ENCODE measurements at places on chromosomes 4 and X.

DNA sequence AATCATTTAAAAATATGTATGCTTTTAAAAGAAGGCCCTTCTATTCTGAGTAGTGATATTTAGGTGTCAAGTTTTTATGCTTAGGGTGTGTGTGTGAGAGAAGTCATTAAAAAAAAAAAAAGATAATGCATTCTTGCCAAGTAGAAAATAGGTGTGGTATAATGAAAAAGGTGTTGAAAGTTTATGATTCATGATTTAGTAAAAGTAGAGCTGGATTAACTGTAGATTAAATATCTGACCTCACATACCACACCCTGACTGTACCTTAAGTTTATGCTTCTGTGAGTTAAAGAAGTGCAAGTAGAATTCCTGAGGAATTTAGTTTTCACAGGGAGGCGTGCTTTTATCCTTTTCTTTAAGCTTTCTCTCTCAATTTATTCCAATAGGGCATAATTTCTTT, 71.1 kb downstream of the BMPR1B start:
- no peak for DNase-seq

GRCh38 chrX:119870626-119871131, 854 bp downstream of the RNF113A start:
- DNase-seq, result peak; percentile 56

DNA sequence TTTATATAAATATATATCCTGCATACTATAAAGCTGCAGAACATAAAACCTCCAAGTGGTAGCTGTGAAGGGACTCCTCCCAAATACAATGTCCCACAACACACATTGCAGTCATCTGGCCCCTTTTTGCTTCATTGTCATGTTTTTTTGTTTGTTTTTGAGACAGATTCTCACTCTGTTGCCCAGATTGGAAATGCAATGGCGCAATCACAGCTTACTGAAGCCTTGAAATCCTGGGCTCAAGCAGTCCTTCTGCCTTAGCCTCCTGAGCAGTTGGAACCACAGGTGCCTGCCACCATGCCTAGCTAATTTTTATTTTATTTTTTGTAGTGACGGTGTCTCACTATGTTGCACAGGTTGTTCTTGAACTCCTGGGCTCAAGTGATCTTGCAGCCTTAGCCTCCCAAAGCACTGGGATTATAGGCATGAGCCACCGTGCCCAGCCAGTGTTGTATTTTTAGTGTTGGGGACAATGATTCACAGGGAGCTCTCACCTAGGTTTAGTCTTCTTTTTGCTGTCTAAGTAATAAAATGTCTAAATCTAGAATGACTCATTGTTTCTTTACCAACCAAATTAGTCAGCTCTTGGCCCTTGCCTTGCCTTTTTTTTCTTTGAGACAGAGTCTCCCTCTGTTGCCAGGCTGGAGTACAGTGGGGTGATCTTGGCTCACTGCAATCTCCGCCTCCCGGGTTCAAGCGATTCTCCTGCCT, 24.0 kb upstream of the XIAP start:
- DNase-seq, result no peak

GRCh38 chr4:86359944-86360478, at the start of gene MAPK10:
Gene MAPK10, minus strand, starts transcription at chr4:86360053.
- peak; percentile 98 for DNase-seq

DNA sequence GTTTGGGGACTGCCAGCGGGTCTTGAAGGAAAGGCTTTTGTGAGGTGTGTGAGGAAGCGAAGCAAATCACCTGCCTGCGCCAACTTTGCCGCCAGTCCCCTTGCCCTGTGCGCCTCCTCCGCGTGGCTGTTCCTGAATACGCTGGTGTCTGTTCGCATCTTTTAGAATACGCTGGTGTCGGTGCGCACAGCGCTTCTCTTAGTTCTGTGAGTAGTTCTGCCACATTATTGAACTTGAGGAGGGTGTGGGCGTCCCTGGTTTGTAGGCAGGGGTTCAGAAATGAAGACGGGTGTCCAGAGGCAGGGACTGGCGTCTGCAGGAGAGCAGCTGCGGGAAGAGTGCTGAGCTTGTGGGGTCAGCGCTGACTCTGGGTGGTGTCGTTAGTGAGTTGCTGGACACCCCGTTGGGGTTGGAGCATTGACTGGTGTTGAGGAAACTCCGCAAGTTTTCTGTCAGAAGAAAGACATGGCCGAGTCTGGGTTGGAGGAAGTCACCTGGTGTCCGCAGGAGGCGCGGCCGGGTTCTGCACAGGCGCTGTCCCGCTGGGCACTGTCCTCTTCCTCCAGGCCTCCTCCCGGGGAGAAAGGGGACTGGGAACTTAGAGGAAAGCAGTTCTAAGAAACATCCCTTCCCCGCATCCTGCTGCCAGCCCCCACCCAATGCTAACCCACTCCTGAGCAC, 930 bp downstream of the ZNF718 start:
- DNase-seq, result peak; percentile 67

DNA sequence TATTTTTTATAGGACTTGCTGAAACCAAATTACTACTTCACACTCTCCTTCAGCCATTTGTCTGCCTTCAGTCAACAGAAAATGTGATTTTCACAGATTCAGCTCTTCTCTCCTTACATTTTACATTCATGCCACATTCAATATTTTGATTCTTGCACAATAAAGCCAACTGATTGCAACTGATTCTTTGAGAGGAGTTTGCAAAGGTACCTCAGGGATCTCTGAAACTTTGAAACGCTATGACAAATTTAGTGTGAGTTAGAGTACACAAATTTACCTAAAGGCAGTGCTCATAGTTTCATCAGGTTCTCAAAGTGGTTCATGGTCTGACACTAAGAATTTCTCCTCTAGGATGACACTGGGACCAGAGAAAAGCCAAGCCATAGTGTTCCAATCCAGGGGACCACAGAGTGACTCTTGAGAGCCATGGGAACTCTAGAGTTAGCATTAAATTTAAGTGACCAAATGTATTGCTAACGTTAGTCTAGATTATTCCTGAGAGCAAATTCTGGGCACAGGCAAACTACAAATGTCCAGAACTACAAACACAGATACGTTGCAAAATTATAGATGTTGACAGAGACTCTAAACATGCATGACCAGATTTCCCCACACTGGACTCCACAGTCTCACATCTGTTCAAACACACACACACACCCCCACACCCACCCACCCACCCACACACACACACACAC, 9.0 kb downstream of the CSN3 start:
- no peak for DNase-seq

GRCh38 chrX:118066867-118067515, 49.6 kb downstream of the KLHL13 start:
- no peak for DNase-seq

DNA sequence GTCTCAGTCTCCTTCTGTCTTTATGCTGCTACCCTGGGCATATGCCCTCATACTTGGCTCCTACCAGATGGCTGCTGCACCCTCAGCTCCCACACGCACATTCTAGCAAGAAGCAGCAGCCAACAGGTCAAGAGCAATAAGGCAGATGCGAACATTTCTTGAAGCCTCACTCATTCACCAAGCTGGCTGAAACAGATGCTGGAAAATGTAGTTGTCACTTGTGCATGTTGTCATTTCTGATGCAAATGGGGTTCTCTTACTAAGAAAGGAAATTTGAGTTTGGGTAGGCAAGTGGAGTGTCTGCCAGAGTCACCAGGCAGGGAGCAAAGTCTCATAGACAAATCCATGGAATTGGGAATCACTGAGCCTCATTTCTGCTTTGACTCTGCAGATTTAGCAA, 57.4 kb upstream of the SORBS2 start:
- no peak for DNase-seq

DNA sequence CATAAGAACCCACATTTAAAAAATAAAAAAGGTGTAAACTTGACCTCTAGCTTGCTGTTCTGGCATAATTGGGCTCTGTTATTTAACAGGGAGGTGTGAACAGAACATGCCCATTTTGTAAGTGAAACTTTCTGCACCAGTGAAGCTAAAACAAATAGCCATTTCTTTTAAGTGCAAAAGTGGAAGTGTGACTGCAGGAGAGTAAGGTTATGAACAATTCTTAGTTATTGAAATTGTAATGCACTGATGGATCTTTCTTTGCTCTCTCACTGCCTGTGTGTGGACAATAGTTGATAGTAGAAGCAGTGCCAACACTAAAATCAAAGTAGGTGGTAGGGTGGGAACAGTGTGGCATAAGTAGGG, 12.6 kb downstream of the P2RY10 start:
- no peak for DNase-seq

GRCh38 chr4:75512386-75513211, 1.6 kb downstream of the RCHY1 start:
- peak; percentile 83 for DNase-seq

DNA sequence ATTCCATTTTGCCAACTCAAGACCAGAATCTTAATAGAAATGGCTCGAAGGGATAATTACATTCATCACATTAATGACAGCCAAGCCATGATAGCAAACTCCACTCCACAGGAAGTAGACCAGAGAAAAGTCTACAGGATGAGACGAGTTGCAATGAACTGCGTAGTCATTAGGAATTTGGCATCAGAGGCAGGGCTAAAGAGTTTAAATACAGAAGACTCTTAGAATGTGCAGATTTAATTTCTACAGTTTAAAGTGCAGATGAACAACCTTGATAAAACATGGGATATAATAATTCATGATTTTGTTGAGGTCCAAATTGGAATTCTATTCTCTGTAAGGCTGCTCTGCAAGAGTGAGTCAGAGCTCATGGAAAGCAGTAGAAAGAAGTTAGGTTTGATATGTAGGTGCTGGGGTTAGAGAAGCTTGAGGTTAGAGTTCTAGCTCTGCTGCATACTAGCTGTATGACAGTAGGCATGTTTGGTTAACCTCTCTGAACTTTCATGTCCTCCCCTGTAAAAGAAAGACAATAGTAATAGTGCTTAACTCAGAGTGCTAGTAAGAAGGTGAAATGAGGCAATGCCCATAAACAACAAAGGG, 32.2 kb downstream of the LNX1 start:
- DNase-seq, result no peak

GRCh38 chrX:41447897-41448296, 754 bp downstream of the NYX start:
- no peak for DNase-seq

DNA sequence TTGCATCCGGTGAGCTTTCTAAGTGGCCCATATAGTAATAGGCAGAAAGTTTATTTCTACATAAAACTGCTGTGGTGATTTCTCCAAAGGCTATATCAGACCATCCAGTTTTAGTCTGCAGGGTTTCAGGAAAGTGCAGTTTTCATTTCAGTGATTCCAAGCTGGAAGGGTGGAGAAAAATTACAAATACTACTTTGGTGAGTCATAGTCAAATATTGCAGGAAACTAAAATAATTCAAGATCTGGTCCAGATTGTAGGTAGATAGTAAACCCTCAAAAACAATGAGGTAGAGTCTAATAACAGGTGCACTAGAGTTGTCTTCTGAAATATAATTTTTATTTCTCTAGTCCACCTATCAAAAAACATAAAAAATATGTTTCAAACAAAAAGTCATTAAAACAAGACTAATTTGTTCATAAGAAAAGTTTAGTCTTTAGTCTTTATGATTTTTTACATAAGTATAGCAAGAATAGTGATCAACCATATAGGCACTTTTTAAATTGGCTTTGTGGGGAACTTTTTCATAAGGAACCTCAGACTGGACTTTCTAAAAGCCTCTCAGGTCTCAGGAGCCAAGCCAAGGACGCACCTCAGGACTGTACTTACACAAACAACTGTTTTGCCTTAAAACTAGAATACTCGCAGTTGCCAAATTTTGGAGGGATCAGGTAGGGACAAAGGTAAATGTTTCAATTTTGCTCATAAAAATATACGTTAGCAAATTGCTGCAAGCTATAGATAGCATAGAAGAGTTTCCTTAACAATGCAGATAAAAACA, 101.8 kb upstream of the TLR3 start:
- no peak for DNase-seq

GRCh38 chr4:175405961-175406360, 406.1 kb downstream of the GPM6A start:
- DNase-seq, result peak; percentile 72

DNA sequence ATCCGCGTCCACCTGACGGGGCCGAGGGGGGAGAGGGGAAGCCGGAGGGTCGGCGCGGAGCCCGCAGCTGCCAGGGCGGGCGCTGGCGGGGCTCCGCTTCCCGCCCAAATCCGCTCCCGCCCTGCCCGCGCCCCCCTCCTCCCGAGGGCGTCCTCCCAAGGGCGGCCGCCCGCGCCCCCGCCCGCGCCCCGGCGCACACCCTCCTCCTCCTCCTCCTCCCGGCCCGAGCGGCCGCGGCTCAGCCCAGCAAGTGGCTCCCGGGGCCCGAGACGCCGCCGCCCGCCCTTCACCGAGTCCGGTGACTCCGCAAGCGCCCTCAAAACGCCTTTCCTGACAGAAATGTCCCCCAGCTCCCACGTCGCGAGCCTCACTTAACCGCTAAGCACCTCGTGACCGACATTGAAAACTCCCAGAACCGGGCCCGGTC, 487 bp downstream of the HMGB2 start:
- no peak for DNase-seq

DNA sequence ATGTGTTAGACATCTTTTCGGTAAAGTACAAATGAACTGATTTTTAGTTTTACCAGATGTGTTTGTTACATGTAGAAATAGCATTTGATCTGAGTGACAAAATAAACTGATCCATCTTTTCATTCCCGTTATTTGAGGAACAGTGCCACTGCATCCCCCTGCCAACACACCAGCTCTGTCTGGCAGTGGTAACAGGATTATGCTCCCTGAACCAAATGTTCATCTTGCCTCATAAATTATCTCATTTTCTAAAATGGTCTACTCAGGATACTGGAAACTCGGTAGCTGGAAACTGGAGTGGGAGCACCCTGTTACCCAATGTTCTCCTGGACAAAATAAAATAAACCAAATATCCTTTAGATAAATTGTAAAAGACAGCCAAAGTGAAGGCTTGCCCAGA, 171.6 kb downstream of the FAT4 start:
- DNase-seq, result no peak

- DNase-seq, result peak; percentile 43
Observed at GRCh38 chr4:187606581-187606980, 389.0 kb upstream of the ZFP42 start.
